Stimulated activated CD8-positive, alpha-beta memory T cell treated with anti-CD3 and anti-CD28 coated beads, Interleukin-7, amount 100 ng/mL, for 48 hours (primary cell): ENCODE measurements at places on chromosomes 11 and 22.

- DNase-seq, result no peak
These were observed 245.4 kb downstream of the GRIK4 start for GRCh38 chr11:120756931-120757330.

- no peak for DNase-seq
These were observed 935 bp upstream of the RCOR2 start for GRCh38 chr11:63917692-63918506.

GRCh38 chr11:67293090-67293489, 4.0 kb downstream of the ANKRD13D start:
- DNase-seq, result no peak

DNA sequence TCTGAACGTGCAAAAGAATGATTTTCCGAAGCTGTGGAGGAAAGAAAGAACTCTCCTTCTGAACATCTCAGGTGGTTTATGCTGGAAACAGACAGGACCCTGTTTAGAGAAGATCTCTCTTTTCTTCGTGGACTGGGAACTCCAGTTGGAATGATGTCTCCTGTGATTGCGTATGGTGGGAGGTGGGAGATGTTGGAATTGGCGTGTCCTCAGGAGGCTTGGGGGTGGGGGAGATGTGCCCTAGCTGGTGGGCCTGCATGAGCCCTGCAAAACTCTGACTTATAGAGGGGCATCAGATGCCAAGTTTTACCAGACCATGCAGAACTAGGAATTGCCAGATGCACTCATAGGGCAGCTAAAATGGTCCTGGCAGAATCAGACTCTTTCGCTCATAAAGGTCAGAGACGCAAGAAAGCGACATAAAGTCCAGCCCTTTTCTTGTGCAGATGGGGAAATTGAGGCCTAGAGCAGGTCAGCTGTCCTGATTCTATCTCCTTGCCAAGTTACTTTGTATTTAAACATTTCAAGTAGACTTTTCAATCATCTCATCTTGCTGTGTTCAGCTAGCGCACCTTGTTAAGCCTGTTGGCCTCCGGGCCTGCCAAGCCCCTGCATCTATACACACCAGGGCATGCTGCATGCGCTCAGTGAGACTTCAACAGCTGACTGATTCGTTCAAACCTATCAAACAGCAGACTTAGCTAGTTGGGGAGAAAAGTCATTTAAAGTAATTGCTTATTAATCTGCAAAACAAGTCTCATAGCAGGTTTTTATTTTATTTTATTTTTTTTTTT, 34.2 kb upstream of the EHF start:
- no peak for DNase-seq

GRCh38 chr11:114058871-114059277, 637 bp upstream of the ZBTB16 start:
- DNase-seq, result no peak

GRCh38 chr11:94032725-94033124, 11.6 kb downstream of the HEPHL1 start:
- no peak for DNase-seq

- no peak for DNase-seq
These were observed 6.9 kb upstream of the MS4A14 start for GRCh38 chr11:60389279-60389910.

GRCh38 chr11:14310679-14311078, 48.3 kb downstream of the RRAS2 start:
- DNase-seq, result no peak

DNA sequence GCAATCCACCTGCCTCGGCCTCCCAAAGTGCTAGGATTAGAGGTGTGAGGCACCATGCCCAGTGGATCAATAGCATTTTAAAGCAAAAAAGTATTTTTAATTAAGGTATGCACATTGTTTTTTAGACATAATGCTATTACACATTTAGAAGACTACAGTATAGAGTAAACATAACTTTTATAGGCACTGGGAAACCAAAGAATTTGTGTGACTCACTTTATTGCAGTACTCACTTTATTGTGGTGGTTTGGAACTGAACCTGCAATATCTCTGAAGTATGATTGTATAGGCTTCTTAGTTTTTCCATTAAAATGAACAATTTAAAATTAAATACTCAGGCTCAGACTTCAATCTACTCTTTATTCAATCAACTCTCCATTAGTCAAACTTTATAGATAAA, 17.5 kb upstream of the CD3E start:
- no peak for DNase-seq

GRCh38 chr22:44700456-44700855, 1.5 kb upstream of the PRR5 start:
- DNase-seq, result no peak

DNA sequence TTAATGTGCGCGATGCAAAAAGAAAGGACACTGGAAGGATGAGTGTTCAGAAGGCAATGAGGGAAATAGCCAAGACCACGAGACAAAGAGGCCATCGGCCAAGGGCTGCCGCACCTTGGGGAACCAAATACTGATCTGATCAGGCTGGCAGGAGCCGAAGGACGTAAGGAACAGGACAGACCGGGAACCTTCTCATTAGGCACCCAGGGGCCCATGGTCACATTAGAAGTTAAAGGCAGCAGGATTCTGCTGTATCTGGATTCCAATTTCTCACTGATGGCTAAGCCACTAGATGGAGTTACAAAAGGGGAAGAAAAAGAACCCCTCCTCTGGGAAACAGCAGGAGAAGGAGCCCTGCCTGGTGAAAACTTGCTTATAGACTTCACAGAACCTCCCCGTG, 28.8 kb upstream of the CPT1A start:
- DNase-seq, result no peak

- DNase-seq, result no peak
These were observed 31.8 kb upstream of the GPR83 start for GRCh38 chr11:94433049-94433448.

DNA sequence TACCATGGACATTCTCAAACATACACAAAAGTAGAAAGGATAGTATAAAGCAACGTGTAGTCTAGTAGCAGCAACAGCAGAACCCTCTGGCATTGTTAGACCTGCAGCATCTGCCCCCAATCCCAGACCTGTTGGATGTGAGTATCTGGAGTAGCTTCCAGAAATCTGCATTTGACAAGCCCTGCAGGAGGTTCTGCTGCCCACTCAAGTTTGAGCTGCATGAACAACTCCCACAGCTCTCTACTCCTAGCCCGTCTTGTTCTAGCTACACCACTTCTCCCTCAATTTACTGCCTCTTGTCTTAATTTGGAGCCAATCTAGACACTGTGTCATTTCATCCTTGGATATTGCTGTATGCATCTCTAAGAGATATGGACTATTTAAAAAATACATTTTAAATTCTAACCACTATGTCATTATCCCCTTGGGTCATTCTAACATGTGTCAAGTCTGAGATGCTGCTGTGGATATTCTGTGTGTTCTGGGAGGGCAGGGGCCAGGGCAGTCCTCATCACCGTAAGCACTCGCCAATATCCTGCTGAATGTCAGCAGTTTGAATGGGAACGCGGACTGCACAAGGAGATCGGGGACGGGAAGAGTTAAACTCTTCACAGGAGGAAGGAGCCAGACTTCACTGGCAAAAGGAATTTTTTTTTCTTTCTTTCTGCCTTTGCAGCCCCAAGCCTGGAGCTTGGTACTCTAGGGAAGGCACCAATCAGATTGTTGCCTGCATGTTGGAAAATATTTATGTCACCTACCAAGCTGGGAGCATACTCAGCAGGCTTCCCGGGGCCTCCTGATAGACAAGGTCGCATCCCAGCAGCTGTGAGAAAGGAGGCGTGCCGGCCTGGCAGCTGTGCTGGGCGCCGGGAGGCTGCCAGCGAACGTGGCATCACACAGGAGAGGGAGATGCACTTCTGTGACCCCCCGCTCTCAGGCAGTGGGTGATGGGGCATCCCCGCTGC, 429.0 kb downstream of the MIAT start:
- no peak for DNase-seq

- DNase-seq, result peak; percentile 9
These were observed 163.4 kb upstream of the NCAM1 start for GRCh38 chr11:112797648-112798293.

- no peak for DNase-seq
These were observed 12.5 kb upstream of the PEX26 start for GRCh38 chr22:18065256-18065655.

DNA sequence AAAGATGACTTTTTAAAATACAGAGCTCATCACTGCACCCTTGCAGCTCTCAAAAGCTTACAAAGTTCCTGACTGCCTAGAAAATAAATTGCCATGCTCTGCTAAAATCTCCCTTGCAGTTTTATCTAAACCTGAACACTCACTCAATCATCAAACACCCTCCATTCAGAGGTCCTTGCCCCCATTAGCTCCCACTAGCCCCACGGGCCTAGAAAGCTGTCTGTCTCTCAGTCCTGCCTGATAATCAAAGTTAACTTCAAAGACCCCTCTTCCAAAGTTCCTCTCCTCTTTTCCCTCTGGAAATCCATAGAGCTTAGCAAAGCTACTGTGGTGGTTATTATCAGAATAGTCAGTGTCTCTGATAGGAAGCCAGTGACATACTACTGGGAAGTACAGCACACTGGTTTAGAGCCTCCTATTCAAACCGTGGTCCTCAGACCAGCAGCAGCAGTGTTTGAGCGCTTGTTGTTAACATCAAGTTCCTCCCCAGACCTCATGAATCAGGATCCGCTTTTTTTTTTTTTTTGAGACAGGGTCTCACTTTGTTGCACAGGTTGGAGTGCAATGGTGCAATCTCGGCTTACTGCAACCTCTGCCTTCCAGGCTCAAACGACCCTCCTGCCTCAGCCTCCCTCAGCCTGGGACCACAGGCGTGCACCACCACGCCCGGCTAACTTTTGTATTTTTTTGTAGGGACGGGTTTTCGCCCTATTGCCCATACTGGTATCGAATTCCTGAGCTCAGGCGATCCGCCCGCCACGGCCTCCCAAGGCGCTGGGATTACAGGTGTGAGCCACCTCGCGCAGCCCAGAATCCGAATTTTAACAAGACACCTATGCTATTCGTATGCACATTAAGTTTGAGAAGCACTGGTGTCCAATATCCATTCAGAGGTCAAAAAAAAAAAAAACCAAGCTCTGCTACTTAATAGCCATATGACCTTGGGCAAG, 1.2 kb downstream of the NDUFC2 start:
- no peak for DNase-seq

GRCh38 chr22:40529821-40530220, 106.7 kb downstream of the MRTFA start:
- no peak for DNase-seq

- DNase-seq, result no peak
These were observed 117.3 kb downstream of the EHF start for GRCh38 chr11:34738237-34738636.

DNA sequence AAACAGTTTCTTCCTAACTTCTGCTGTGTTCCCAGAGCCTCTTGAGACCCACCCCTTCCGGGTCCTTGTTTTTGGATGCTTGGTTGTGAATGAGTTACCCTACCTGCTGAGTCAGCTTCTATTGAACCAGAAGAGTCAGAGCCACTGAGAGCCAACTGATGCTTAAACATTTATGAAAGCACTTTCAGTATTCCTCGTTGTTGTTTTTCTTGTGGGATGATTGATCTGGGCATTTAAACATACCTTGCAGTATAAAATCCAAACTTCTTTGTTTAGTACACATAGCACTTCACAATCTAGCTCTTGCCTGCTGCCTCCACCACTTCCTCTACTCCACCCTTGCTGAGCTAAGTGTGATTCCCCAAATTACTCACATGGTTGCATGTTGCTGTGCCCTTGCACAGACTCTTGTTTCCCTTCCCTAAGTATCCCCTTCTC, 5.5 kb downstream of the PRSS23 start:
- DNase-seq, result no peak

DNA sequence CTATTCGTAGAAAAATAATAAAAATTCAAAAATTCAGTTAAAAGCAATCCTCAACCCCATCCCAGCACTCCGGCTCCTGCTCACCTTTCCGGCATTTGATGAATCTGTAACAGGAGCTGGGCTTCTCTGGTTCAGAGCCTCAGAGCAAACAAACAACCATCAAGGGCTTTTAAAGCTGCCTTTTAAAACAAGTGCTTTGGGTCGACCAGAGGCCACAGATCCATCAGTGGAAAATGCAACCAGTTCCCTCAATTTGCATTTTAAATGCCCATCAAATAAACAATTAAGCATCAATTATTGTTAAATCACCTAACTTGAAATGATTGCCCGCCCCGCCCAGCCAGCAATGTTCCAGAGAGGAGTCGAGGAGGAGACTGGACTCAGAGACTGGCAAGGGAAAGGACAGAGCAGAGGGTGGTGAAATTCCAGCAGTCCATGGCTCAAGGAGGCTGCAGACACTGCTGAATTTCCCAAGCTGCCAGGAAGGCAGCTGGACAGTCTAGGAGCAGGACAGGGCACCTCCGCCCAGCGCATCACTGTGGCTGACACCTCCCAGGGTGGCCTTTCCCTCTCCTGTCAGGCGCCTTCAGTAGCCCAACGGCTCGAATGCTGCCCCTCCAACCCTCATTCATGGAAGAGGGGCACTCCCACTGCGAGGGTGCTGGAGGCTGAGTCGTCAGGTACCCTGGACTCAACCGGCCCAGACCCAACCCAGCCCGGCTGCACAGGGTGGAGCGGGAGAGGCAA, 7.5 kb downstream of the FXYD6 start:
- no peak for DNase-seq

- DNase-seq, result no peak
These were observed 439 bp downstream of the SNX32 start for GRCh38 chr11:65834202-65834601.

DNA sequence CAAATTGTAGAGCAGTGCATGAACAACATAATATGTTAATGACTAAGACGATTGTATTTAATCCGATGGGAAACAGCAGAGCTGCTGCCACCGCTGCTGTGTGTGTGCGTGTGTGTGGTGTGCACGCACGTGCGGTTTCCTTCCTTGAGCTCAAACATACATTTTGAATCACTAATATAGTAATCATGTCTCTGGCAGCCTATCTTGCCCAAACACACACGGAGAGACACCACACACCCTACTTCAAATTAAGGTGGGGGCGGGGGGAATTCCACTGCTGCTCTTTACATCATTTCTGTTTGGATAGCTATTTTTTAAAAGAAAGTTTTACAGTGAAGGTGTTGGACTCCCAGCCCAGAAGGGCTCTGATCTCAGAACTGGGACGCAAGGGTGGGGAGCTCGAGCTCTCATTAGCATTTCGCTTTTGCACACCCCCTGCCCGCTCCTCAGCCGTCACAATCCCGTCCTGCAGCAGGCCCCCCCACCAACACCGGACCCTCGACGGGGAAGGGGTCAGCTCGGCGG, 651 bp upstream of the FAM83F start:
- no peak for DNase-seq

- no peak for DNase-seq
These were observed 6.3 kb downstream of the PKP3 start for GRCh38 chr11:400241-400689.
